ENCODE measurements at places on chromosomes 1 and 21. TPM values are rescaled to one million over a fixed set of nuclear protein-coding genes. Genes with fewer than 3 reads are reported as not detected.

The PAQR7 gene
- 2.2 TPM for polyA plus RNA-seq

The ITLN2 gene
- not detected for polyA plus RNA-seq

The AIM2 gene
- 0.07 TPM for polyA plus RNA-seq

The SLAMF9 gene
- not detected for polyA plus RNA-seq

DNA sequence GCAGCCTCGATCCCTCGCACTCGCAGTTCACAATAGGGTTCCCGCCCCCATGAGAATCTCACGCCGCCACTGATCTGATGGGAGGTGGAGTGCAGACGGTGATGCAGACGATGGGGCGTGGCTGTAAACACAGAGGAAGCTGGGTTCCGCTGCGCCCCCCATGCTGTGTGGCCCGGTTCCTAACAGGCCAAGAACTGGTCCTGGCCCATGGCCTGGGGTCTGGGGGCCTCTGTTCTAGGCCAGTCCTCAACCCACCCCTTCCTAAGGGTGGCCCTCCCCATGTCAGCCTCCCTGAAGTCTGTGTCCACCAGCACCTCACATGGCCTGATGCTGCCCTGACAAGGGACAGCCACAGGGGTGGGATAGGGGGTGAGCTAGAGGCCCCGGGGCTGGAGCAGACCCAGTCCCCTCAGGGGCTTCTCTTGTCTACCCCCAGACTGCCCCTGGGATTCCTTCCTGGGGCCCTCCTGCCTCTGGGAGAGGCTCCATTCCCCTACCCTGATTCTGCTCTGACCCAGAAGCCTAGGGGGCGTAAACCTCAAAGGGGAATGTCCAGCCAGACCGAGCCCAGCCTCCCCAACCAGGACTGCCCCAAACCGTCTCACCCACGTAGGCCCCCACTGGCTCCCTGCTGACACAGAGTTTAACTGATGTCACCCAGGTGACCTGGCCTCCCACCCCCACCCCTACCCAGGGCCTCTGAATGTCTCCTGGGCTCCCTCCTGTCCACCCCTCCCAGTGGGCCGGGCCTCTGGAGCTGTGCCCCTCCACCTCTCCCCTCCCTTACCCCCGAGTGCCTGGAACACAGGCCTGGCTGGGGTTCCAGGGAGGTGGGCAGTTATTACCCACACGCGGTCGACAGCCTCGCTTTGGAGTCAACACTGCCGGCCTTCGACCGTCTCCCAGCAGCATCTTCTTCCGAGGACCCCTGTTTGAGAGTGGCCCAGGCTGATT lies 14.8 kb upstream of the ARHGEF16 start:
- peak; percentile 37 for DNase-seq

GRCh38 chr1:80633947-80634706 lies 1166.6 kb upstream of the ADGRL2 start:
- no peak for DNase-seq

DNA sequence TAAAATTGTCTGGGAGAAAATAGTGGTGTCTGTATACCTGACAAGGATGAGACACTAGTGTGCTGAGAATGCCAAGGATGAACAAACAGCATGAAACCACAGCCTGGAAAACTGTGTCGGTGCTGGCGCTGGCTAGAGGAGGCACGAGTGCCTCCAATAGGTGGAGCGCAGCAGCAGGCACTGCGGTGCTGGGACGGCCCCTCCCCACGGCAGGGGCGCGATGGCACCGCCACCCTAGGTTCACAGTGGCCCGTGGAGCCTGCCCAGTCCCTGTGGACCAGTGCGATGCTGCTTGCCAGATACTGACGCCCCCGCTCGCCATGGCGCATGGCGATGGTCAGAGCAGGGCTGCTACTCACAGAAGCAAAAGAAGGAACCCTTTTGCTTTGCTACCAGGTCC lies 6.8 kb downstream of the CFAP410 start:
- no peak for DNase-seq

DNA sequence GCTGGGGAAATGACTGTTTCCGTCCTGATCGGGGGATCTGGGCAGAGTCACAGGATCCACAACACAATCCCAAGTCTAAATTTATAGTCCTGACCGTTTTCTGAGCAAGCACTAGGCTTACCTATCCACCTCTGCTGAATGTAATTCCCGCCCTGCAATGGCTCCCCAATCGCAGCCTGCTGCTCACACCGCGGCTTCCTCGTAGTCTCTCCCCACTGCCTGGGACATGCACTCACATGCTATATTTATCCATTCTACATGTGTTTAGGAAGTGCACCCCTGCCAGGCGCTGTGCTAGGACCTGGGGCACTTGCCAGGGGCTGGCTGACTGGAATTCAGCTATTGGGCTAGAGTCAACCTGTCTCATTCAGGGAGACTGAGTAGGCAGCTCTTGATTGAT lies 246.6 kb upstream of the CSF3R start:
- DNase-seq = no peak

GRCh38 chr1:167109125-167109524 lies 15.2 kb downstream of the STYXL2 start:
- no peak for DNase-seq

GRCh38 chr21:41653954-41654491 lies 112.8 kb downstream of the RIPK4 start:
- DNase-seq = no peak

DNA sequence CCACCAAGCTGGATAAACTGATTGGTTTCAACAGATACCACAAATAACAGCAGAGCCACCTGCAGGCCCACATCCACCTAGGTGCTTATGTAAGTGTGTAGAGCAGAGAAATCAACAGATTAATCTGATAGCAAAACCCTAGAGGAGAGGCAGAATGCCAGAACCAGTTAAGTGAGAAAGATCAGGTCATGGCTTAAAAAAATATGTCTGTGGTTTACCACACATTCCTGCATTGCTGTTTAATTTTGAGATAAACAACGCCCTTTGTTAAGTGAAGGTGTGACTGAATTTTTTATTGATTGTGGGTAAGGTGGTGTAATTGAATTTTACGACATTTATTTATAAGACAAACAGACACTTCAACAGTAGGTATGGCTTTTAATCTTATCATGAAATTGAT lies 21.2 kb downstream of the CRNN start:
- DNase-seq = no peak

DNA sequence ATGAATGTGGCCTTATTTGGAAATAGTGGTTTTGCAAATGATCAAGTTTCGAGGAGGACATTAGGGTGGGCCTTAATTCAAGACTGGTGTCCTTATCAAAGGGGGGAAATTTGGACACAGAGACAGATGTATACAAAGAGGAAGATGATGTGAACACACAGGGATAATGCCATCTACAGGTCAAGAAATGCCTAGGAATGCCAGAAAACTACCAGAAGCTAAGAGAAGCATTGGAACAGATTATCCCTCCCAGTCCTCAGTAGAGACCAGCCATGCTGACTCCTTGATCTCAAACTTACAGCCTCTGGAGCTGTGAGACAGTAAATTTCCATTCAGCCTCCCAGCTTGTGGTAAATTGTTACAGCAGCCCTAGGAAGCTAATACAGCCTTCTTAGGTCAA lies 151.4 kb downstream of the PTGER3 start:
- no peak for DNase-seq

GRCh38 chr1:220921971-220922635 lies 42.9 kb downstream of the HLX start:
- no peak for DNase-seq

GRCh38 chr1:11920239-11920903 lies 5.9 kb downstream of the KIAA2013 start:
- no peak for DNase-seq

DNA sequence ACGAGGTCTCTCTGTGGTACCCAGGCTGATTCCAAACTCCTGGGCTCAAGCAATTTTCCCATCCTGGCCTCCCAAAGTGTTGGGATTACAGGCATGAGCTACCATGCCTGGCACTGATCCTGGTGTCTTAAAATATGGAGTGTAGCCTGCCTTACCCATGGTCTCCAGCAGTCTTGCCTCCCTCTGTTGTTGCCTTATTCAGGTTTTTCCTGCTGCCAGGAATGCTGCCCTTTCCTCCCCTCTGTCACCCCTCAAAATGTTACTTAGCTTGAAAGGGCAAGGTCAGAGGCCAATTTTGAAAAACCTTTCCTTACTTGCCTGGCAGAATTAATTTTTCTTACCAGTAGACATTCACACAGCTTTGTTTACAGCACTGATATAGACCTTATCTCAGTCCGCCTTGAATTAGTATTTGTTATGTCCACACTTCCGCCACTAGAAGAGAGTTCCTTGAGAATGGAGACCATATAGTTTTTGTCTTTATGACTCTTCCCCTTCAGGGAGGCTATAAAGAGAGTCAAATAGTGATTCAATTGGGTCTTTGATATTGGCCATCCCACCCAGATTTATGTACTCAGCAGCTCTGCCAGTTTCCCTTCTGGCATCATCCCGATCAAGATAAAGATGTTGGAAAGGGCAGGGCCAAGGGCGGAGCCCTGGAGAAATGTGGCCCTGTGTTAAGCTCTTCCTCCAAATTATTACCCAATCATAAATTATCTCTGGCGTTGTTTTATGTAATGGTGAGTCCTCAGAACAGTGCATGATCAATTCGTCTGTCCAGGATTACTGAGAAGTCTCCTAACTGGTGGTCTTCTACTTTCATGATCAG lies 38.8 kb downstream of the C1orf21 start:
- DNase-seq = no peak

DNA sequence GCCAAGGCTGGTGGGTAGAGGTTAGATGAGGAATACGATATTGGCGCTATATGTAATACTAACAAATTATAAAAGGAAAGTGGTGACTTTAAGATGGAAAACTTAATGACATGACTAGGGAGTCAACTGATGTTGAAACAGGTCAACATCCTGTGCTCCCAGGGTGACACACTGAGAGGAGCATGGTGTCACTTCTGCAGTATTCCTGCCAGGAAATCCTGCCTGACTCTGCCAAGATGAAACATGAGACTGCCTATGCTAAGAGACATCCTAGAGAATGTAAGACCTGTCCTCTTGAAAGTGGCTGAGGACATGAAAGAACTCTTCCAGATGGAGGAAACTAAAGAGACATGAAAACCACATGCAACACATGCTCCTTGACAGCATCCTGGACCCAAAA lies 65.0 kb upstream of the KCND3 start:
- DNase-seq = no peak

All from psoas muscle (tissue), 8 donors.